ENCODE measurements at places on chromosomes 11 and 22.

GRCh38 chr11:62433141-62433903, 14.5 kb downstream of the SCGB1A1 start:
- no peak for DNase-seq

- DNase-seq = no peak
Measured at GRCh38 chr22:48331266-48331665, 1496.4 kb downstream of the BRD1 start.

- no peak for DNase-seq
Measured at GRCh38 chr22:38129856-38130255, 19.4 kb upstream of the BAIAP2L2 start.

DNA sequence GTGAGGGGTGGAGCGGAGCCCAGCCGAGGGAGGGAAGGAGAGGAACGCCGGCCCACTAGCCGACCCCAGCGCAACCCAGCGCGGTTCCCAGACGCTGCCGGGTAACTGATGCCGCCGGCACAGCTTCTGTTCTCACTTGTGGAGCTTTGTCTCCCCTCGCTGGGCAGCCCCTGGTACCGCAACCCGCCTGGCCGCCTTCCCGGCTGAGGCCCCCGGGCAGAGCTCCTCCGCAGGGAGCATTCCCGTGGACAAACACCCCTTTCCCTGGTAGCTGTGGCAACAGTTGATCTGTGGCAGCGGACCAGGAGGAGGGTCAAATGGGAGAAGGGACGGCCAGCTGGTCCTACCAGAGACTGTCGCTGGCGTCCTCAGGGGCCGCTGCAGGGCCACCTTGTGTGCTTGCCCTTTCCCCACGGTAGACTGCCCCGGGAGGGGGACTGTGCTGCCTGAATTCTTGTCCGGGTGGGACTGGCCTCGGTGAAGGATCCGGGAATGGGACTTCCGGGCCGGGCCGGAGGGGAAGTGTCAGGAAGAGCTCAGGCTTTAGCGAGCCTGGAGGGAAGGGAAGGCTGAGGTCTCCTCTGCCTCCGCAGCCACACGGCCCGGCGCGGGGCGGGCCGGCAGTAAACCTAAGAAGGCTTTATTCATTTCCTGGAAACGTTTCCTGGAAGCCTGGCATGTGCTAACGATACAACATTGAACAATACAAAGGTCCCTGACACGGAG, 468.0 kb downstream of the OPCML start:
- no peak for DNase-seq

DNA sequence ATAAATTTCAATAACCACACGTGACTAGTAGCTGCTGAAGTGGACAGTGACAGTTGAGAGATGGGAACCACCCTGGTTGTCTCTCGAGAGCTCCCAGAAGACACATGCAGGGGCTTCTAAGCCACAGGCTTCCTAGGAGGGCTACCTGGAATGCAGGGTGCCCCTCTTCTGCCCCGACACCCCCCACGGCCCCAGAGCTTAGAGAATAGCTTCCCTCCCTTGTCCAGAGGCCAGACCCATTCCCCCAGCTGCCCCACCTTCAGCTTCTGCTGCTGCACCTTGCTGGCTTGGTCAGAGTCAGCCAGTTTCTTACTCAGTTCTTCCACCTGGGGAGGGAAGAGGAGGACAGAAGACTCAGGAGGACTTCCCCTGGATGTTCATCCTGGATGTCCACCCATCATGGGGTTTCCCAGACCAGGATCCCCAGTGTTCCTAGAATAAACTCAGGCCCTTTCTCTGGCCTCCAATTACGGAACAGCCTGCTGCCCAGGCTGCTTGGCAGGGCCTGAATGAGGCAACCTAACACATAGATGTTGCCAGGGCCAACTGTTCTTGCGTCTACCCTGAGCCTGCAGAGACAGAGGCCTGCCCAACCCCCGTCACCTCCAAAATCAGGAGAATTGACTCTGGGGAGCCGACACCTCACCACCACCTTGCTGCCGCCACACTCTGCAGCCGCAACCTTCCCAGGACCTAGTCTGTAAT, 12.0 kb downstream of the IL18BP start:
- DNase-seq = no peak

DNA sequence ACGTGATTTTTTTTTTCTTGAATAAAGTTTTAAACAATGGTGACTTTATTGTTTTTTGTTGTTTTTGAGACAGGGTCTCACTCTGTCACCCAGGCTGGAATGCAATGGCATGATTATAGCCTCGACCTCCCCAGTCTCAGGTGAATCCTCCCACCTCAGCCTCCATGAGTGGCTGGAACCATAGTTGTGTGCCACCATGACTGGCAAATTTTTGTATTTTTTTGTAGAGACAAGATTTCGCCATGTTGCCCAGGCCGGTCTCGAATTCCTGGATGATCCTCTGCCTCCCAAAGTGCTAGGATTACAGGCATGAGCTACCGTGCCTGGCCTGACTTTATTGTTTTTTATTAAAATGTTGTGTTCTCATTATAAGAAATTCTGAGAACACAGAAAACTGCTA, 12.2 kb upstream of the CRYBB3 start:
- no peak for DNase-seq

GRCh38 chr11:96256215-96257011, 86.6 kb downstream of the MAML2 start:
- no peak for DNase-seq

DNA sequence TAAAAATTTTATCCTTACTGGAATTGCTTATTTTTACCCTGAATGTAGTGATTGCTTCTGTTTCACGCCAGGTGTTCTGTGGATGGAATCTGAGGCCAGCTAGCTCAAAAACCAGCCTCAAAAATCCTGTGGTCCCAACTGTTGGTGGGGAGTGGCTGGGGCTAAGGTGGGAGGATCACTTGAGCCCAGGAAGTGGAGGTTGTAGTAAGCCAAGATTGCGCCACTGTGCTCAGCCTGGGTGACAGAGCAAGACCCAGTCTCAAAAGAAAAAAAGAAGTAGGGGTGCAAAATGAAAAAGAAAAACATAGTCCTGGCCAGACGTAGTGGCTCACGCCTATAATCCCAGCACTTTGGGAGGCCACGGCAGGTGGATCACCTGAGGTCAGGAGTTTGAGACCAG, 27.0 kb upstream of the SLC5A1 start:
- DNase-seq = no peak

GRCh38 chr11:45355706-45356041, 69.5 kb upstream of the SYT13 start:
- no peak for DNase-seq

DNA sequence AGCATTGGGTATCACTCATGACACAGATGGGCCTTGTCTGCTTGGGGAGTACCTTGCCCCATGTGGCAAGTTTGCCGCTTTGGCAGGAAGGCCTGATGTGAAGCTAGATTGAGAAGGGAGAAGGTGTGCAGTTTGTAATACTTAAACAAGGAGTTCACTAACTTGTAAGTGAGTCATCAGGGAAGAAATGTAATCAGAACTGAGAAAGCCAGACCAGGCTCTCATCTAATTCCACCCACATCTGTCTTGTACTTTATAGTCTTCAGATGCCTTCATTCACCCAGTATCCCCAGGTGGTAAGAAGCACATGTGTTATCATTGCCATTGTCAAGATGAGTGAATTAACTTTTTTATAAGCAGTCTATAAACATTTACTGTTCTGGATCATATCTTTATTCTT, 116.0 kb upstream of the DDI1 start:
- no peak for DNase-seq

GRCh38 chr22:21703684-21704316, 31.8 kb downstream of the YPEL1 start:
- no peak for DNase-seq

- no peak for DNase-seq
Measured at GRCh38 chr11:7494086-7494745, 8.9 kb downstream of the OLFML1 start.

- DNase-seq = no peak
Measured at GRCh38 chr11:123526027-123526805, 96.1 kb downstream of the GRAMD1B start.

DNA sequence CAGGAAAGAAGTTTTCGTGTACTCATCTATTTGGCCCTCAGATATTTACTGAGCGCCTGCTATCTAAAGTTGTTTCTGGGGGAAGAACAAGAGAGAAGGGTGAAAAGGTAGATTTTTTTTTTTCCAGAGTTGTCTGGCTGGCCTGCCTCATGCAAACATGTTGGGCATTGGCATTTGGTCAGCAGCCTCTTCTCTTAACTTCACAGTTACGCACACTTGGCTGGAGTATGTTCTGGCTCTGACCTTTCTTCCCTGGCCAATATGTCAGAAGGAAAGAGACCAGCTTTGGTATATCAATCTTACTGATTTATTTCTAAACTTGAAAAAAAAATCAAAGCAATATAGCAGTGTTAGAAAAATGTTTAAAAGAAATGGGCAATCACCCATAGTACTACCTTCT, 54.2 kb upstream of the GRAMD1B start:
- no peak for DNase-seq

DNA sequence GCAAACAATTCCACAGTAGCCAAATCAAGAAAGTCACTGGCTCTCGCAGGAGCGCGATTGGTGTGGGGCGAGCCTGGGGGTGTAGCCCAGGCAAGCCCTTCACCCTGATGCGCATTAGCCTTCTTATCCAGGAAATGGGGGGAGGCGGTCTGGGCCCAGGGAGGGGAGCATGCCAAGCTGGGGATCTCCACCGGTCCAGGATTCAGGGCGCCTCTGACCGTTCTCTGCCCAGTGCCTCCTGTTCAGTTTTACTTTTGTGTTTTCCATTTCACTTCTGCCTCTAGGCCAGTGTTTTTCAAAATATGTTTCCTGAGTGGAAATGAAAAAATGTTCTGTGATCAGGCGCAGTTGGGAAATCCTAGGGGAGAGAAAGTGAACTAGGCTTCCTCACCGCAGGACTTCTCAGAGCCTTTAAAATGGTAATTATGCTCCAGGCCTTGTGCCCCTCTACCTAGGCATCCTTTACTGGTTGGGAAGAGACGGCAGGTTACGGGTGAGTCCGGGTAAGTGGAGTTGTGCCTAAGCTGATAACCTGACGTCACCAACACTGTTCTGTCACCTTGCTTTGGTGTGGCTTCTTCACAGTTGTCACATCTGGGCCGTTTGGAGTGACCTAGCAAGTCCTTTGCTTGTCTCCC, 18.4 kb downstream of the LRP5 start:
- DNase-seq = no peak

DNA sequence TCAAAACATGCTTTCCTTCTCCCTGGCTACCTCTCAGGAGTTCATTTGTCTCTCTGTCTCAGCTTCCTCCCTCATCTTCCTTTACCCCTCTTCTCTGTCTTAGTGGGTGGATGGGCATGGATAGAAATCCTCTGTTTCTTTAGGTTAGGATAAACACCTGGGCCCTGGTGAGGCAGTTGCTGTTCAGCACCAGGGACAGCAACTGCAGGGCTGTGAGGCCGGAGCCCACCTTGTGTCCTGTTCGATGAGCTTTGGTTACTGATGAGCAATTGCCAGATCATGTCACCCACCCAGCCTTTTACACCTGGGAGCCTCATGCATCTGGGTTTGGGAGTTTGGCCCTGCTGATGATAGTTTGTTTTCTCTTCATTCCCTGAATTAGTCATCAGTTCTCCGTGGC, 6.1 kb upstream of the CRYBB3 start:
- DNase-seq = no peak

GRCh38 chr11:93622043-93622442, 39.4 kb upstream of the CEP295 start:
- DNase-seq = no peak

GRCh38 chr11:79675081-79675480, 234.3 kb upstream of the TENM4 start:
- no peak for DNase-seq

GRCh38 chr22:36386900-36387708, 663 bp downstream of the MYH9 start:
- no peak for DNase-seq

GRCh38 chr11:14644226-14645014, 816 bp downstream of the PDE3B start:
- no peak for DNase-seq

DNA sequence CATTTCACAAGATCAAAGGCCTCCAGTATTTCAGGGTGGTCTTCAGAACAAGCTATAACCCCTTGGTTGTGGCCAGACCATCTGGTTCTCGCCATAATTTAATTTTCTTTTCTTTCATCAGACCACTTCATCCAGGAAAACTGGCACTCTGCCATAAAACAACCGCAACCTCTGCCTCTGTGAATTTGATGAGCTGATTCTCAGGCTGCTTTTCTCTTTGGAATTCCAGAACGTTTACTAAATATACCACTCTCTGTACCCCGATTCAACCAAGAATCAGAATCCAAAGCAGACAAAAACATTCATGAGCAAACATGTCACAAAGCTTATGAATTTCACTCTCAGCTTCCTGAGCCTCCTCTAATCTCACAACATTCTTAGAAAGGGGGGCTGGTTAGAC, 331.8 kb upstream of the SYN3 start:
- no peak for DNase-seq

DNA sequence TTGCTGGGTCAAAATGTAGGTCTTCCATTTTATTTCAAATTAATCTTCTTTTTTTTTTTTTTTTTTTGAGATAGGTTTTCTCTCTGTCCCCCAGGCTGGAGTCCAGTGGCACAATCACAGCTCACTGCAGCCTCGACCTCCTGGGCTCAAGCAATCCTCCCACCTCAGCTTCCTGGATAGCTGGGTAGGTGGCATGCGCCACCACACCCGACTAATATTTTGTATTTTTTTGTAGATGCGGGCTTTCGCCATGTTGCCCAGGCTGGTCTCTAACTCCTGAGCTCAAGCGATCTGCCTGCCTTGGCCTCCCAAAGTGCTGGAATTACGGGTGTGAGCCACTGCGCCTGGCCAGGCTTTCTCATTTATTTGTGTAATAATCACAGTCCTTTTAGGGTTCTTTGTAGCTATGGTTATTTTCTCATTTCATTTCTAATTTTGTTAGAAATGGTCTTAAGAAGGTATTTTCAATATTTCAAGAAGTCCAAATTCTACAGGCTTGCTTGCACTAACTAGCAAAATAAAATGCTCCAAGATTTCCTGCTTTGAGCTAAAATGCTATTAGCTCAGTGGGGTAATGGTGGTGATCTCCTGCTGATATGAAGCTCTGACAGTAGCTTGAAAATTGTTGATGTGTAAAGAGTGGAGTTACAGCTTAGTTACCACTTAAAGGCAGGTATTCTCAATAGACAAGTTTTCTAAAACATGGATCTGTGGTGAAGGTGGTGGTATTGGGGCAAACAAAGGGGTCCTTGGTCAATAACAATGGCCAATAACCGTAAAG, 50.0 kb downstream of the RBX1 start:
- DNase-seq = no peak

GRCh38 chr11:70540196-70540595, 141.9 kb downstream of the CTTN start:
- DNase-seq = no peak

- no peak for DNase-seq
Measured at GRCh38 chr11:134224710-134225664, 516 bp downstream of the VPS26B start.

- DNase-seq = peak; percentile 7
Measured at GRCh38 chr11:119028346-119029068, 2.2 kb downstream of the SLC37A4 start.

- no peak for DNase-seq
Measured at GRCh38 chr22:42365942-42366695, 66.1 kb downstream of the NFAM1 start.

- no peak for DNase-seq
Measured at GRCh38 chr22:20867179-20868024, 8.6 kb downstream of the SNAP29 start.

Data from D721Med (cell line).